Ascending aorta (tissue), 2 donors: ENCODE measurements at places on chromosomes 4 and X.
A peak's percentile ranks its signal among the peaks of the same experiment; 100 is the strongest.

DNA sequence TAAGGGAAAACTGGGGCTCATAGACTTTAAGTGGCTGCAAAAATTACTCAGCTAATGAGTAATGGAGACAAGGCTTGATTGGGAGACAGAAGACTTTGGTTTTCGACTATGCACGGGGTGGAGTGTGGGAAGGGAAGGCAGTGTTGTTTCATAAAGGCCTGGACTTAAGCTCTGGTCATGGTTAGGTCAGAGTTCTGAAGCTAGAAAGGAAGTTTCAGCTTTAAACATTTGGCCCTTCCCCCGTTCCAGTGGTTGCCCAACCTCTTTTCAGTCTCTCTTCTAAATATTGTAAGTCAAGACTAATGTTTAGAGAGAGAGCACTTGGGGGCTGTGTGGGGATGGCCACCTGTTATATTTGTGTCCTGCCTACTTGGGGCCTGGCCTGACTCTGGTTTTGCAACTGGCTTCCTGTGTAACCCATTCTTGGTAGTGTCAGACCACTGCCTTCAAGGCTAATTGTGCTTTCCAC is 21.0 kb downstream of the MSN start:
- no peak for DNase-seq

GRCh38 chr4:169988252-169988651 is 37.9 kb downstream of the MFAP3L start:
- DNase-seq: no peak

DNA sequence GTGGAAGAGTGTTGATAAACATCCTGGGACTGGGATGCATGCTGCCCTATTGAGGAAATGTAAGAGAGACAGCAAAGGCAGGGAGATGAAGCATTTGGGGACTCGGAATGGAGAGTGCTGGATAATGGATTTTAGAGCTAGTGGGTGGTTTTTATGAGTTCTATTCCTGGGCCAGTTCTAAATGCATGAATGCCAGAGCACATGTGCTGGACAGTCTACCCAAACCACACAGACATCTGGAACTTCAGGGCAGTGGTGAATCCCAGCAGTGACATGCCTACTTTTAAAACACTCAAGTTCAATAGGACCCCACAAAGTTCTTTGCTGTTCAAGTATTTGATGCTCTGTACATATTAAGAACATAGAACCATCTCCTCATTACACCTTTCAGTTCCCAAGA is 133.9 kb downstream of the CBR4 start:
- no peak for DNase-seq

- DNase-seq: no peak
Measured at GRCh38 chr4:79141530-79141929, 184.3 kb downstream of the NAA11 start.

DNA sequence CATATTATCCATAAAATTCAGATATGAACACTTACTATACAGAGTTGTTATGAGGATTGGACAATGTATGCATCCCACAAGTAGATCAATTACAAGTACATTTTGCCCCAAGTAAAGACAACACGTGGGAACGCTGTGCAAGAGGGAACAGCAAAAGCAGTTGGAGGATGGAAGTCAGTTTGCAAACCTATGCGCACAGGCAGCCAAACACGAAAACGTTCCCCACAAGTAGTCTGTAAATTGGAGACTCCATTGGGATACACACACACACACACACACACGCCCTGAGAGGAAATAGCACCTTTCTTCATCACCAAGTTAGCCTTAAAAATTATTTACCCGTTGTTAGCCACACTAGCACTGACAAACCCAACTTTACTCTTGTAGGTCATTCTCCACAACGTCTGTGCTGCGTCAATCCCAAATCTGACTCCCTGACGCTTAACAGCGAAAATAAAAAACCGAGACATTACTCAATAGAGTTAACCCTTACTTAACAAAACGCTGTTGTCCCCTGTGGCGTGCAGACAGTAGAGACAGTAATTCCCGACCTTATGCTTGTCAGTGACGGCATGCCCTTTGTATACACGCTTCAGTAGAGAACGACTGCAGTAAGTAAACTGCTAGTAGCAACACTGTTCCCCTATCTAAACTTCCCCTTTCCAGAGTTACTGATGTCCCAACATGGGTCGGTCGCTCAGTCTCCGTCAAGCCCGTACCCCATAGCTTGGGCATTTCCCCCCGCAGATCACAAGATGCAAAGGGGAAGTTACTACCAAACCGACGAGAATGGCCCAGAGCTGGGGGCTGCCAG is 730 bp downstream of the MANBA start:
- peak; percentile 73 for DNase-seq
